ENCODE measurements at places on chromosomes 4 and X. TPM values are rescaled to one million over a fixed set of nuclear protein-coding genes. Genes with fewer than 3 reads are reported as not detected.

CCNB3 gene
- total RNA-seq = 0.48 TPM

DNA sequence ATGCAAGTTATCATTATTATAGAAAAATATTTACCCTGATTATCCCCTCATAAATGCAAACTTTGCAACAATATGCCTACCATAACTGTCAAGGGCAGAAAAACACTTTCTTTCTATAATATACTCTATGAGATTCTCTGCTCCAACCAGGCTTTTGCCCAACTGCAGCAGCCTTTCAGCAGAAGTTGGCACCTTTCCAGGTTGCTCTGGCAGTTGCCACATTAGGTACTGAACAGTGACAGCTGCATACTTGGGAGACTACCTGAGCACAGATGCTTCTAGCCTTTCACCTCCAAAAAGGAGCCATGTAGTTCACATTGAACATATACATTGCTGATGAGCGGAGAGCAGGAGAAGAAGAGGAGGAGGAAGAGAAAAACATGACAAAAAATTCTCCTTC lies 69.5 kb upstream of the BRWD3 start:
- no peak overlapping the region for H3K27ac ChIP-seq
- no peak overlapping the region for H3K4me3 ChIP-seq
- no peaks in the 10 kb centered on the region for H3K36me3 ChIP-seq
- no peak for DNase-seq

DNA sequence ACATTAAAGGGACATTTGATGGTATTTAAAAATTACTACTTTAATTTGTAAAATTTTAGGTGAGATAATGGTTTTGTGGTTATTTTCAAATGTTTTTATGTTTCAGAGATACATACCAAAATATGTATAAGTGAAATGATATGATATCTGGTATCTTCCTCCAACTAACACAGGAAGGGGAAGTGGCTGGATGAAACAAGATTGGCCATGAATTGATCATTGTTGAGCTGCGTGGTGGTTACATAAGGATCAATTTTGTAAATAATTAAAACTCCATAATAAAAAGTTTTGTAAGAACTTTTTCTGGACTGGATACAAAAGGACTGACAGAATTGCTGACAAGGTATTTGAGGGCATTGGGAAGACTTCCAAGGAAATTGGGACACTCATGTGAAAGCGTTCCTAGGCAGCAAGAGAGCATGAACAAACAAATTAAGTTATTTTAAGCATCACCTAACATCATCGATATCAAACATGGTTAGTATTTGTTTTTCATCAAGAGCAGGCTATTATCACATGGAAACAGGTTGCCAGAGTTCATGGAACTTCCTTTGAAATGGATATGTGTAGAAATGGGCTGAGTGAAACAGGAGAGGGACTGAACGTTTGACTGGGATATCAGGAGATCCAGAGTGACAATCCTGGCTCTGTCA lies 4.4 kb upstream of the PGM2 start:
- H3K4me1 ChIP-seq = peaks cover 6% of the 10 kb centered on the region
- DNase-seq = no peak
- H3K27me3 ChIP-seq = no peaks in the 10 kb centered on the region
- H3K36me3 ChIP-seq = no peaks in the 10 kb centered on the region
- no peak overlapping the region for H3K4me3 ChIP-seq
- H3K27ac ChIP-seq = no peak overlapping the region

GRCh38 chrX:34528081-34528480 lies 129.0 kb downstream of the TMEM47 start:
- no peak overlapping the region for H3K27ac ChIP-seq
- H3K36me3 ChIP-seq = no peaks in the 10 kb centered on the region
- no peaks in the 10 kb centered on the region for H3K4me1 ChIP-seq

DNA sequence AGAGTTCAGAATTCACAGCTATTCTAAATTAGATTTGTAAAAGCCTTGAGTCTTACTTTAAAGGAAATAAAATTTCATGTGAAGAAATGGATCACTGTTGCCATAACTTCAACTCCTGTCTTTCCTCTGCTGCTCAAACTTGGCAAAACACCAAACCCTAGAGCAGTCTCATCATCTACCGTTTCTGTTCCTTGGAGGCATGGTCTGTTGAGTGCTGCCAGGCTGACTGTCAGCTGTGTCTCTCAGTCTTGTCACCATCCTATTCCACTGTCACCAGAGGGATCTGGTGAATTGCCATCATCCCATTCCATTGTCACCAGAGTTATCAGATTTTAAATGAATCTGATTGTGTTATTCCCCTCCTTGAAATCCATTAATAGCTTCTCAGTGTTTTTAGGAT lies 55.6 kb downstream of the STIM2 start:
- H3K36me3 ChIP-seq = peaks cover 9% of the 10 kb centered on the region
- H3K27ac ChIP-seq = no peak overlapping the region
- H3K4me1 ChIP-seq = no peaks in the 10 kb centered on the region

GRCh38 chr4:156676116-156676851 lies 295.3 kb downstream of the PDGFC start:
- H3K4me1 ChIP-seq = no peaks in the 10 kb centered on the region
- no peaks in the 10 kb centered on the region for H3K36me3 ChIP-seq
- H3K27ac ChIP-seq = no peak overlapping the region
- no peak overlapping the region for H3K4me3 ChIP-seq
- no peak for DNase-seq
- H3K27me3 ChIP-seq = no peaks in the 10 kb centered on the region

- no peaks in the 10 kb centered on the region for H3K27me3 ChIP-seq
- no peak overlapping the region for H3K27ac ChIP-seq
- H3K36me3 ChIP-seq = no peaks in the 10 kb centered on the region
- no peaks in the 10 kb centered on the region for H3K4me1 ChIP-seq
Observed at GRCh38 chr4:45043911-45044310, 317.6 kb upstream of the GNPDA2 start.

PCSK1N gene
- total RNA-seq = 13.1 TPM

- H3K4me1 ChIP-seq = no peaks in the 10 kb centered on the region
- DNase-seq = peak; percentile 83
- H3K27ac ChIP-seq = no peak overlapping the region
- H3K36me3 ChIP-seq = no peaks in the 10 kb centered on the region
- H3K27me3 ChIP-seq = no peaks in the 10 kb centered on the region
Observed at GRCh38 chr4:1449833-1450741, 43.8 kb upstream of the NKX1-1 start.

DNA sequence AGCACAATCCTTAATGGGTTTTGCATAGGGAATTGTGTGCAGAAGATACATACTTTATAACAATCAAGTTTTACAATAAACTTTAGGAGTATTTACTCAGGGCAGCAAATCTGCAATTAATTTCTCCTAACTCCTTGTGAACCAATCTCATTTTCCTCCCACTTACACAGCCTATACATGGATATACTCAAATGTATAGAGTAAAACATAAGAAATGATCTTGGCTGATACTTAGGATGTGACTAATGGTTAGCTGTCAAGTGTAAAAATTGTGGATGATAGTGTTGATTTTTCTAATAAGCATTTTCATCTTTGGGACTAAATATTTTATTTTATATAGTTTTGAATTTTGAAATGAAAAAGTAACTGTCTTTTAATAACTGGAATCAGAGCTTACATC lies 759.6 kb downstream of the GRID2 start:
- H3K4me1 ChIP-seq = no peaks in the 10 kb centered on the region
- H3K27me3 ChIP-seq = no peaks in the 10 kb centered on the region
- no peaks in the 10 kb centered on the region for H3K36me3 ChIP-seq
- DNase-seq = no peak
- no peak overlapping the region for H3K4me3 ChIP-seq

- no peak for DNase-seq
- no peak overlapping the region for H3K4me3 ChIP-seq
- H3K4me1 ChIP-seq = peaks cover 2% of the 10 kb centered on the region
- H3K27ac ChIP-seq = no peak overlapping the region
- H3K27me3 ChIP-seq = peaks cover 2% of the 10 kb centered on the region
Observed at GRCh38 chr4:38785901-38786402, 3.2 kb upstream of the TLR10 start.

STPG2 gene
- total RNA-seq = not detected

DNA sequence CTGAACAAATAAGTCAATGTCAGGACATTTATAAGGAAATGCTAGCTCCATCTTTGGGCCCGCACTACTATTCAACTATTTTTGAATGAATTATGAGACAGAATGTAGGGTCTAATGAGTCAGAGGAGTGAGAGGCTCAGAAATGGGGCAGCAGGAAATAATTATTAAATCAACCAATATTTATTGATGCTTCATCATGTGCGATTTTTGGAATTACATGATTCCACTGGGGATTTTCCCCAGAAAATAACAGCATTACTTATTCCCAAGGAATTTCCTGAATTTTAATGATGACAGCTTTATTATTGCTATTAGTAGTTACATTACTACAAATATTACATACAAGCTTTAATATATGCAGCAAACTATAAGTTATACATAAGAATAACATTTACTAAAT lies 49.3 kb upstream of the PHF8 start:
- no peak overlapping the region for H3K4me3 ChIP-seq
- peaks cover 10% of the 10 kb centered on the region for H3K4me1 ChIP-seq
- H3K36me3 ChIP-seq = peaks cover 8% of the 10 kb centered on the region
- no peak for DNase-seq
- H3K27me3 ChIP-seq = no peaks in the 10 kb centered on the region

DNA sequence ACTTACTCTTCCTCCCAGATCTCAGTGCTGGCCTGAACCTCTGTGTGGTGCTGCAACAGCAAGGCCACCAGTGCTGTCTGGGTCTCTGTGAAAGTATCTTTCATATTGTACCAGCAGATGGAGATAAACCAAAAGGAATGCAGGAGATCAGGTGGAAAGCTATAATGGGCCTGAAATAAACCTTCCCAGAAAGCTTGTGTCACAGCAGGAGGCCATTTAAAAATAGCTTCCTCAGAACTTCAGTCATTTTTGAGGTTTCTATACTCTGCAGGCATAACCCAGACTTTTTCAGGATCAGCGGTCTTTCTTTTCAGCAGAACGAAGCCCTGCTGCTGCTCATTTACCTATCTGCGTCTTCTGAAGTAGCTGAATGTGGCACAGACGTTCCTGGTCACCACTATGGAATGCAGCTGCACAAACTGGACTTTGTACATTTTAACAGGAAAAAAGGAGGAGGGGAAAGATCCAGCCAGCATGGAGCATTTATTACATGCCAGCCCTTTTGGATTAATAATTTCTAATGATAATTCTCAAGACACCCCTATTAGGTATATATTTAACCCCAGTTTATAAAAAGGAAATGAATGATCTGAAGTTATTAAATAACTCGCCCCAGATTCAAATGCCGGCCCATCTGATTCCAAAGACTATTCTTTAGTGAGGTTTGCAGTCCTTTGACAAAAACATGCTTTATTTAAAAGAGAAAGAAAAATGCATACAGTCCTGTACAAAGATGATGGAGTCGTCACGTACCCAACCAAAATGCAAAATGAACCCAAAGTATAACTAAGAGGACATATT lies 119.7 kb downstream of the NFKB1 start:
- H3K27ac ChIP-seq = peak overlapping the region; percentile 35
- H3K36me3 ChIP-seq = peaks cover 12% of the 10 kb centered on the region
- peak overlapping the region; percentile 38 for H3K4me3 ChIP-seq
